ENCODE measurements at places on chromosomes 7 and 10. TPM values are rescaled to one million over a fixed set of nuclear protein-coding genes. Genes with fewer than 3 reads are reported as not detected.

DNA sequence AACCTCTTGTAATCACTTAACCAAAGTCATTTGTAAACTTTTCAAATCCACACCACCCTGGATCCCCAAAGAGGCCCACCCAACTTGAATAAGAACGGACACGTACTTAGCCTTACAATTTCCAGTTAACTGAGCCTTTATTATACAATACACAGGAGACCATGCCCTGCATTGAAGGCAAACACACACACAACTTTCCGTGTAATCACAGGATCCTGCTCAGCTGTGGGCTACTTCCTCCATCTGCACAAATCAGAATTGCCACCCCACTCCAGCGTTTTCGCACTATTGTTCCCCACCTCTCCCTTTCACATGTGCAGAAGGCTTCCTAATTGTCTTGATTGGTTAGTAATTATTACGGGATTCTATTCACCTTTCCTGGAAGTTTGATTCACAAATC is 12.1 kb upstream of the PODXL start:
- no peak for DNase-seq

The LRRD1 gene
- polyA plus RNA-seq = 0.44 TPM

The NPC1L1 gene
- 0.04 TPM for polyA plus RNA-seq

GRCh38 chr7:45064047-45064725 is 24.6 kb downstream of the NACAD start:
- no peak for DNase-seq

The ADCY1 gene
- polyA plus RNA-seq = 9.9 TPM

GRCh38 chr7:118259115-118259514 is 34.6 kb downstream of the ANKRD7 start:
- DNase-seq = no peak

DNA sequence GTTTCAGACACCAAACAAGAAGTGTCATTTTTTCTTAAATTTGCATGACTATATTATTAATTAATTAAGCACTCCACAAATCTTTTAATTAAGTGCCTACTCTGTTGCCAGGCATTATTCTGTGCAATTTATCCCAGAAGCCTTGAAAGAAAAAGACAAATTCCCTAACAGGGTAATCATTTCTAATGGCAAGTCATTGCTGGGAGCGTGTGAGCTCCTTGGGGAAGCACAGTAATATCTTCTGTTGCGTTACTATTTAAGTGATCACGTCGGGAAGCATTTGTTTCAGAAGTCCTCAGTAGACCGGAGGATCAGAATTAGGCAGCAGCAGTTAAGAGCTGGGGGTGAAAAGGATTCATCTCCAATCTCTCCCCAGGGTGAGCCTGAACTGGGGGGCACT is 276.8 kb upstream of the RNF32 start:
- no peak for DNase-seq

DNA sequence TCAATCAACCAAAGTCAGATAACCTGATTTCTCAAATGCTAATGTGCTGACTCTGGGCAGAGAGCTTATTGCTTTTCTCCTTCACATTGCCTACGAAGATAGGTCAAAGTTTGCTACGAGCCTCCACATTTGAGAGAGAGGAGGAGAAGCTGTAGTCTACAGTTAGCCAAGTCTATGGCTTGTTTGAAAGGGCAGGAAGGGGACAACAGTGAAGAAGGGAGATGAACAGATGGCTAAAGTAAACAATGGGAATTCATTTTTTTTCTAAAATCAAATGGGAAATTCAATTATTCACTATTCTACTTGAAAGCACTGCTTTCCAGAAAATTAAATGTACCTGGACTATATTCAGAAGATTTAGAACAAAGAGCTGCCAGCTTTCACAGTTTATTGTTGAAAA is 126.7 kb upstream of the C1QL3 start:
- DNase-seq = no peak

DNA sequence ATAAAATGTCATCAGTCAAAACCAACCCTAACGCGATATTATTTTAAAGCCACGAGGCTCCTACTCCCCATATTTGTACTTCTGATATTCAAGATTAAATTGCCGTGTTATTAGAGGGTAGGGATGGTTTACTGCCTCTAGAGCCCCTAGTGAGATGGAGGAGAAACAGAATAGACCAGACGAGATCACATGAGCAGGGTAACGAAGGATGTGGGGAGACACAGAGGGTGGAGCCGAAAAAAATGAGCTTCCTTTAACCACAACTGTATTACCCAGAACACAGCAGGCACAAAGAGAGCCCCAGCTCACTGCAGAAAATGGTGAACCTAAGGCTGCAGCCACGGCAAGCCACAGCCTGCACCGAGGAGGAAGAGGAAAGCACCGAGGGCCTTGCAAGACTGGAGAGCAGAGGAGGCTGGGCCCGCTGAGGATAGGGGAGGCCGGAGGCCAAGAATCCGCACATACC is 14.3 kb downstream of the ZC3HAV1 start:
- no peak for DNase-seq

- DNase-seq = no peak
Observed at GRCh38 chr10:87861566-87861952, 1.8 kb downstream of the KLLN start.

- DNase-seq = no peak
Observed at GRCh38 chr7:157845203-157845835, 508.5 kb downstream of the DNAJB6 start.

- DNase-seq = no peak
Observed at GRCh38 chr7:42469341-42469740, 232.3 kb upstream of the GLI3 start.

The PRSS37 gene
- polyA plus RNA-seq = not detected

GRCh38 chr7:22675917-22676343 is 51.1 kb upstream of the IL6 start:
- DNase-seq = no peak

DNA sequence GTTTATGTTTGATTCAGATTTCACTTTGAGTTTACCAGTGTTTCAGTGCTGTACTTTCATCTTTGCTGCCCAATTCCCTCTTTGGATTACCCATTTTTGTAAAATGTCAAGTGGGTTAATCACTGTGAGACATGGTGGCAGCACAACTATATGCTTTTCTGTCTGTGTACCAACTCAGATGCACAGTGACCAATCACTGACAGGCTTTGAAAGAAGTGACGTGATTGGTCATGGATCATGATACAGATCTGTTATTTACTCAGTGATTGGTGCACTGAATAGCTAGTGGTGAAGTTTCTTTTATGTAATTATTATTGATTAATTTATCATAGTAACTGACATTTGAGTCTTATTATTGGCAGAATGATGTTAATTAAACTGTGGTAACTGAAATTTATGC is 126.9 kb downstream of the SDK1 start:
- no peak for DNase-seq

The IGF2BP3 gene
- 27.8 TPM for polyA plus RNA-seq

The CDC14C gene
- polyA plus RNA-seq = not detected

GRCh38 chr10:48811917-48812316 is 127.2 kb downstream of the WDFY4 start:
- no peak for DNase-seq

DNA sequence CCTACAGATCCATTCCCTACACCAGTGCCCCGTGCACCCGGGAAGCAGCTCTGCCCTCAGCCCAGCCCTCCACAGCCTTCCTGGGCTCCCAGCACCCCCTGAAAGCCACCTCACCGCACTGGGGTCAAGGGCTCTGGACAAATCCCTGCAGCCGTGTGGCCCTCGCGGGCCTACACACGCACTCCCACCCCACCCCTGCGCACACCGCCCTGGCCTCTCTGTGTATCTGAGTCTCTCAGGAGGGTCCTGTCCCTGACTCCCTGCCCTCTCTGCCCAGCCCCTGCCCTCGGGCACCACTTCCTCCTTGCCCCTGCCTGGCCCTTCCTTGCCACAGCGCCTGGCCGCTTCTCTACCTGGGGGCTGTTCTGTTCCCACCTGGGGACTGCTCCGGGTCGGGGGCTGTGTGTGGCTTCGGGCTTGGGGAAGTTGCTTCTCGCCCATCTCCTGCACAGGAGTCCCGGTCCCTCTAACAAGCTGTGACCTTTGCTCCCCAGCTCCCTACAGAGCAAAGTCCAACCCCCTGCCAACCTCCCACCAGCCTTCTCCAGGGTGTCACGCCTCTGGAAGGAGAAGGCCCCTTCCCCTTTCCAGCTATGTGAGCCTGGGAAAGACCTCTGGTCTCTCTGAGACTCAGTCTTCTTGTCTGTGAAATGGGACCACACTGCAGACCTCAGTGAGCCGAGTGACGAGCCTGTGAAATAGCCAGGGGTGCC is 1.5 kb downstream of the TMEM184A start:
- no peak for DNase-seq

GRCh38 chr10:7410862-7411670 is at the start of gene SFMBT2:
Gene SFMBT2 (minus strand): TSS chr10:7411034. CDS start chr10:7381898, 29,136 bp downstream.
- DNase-seq = no peak

- no peak for DNase-seq
Observed at GRCh38 chr7:131605280-131605878, 49.0 kb upstream of the PODXL start.

GRCh38 chr7:147068842-147069241 is 952.2 kb downstream of the CNTNAP2 start:
- DNase-seq = no peak

- no peak for DNase-seq
Observed at GRCh38 chr10:36765782-36766414, 359.5 kb upstream of the ANKRD30A start.

GRCh38 chr7:158616050-158616449 is 28.4 kb upstream of the PTPRN2 start:
- DNase-seq = no peak

DNA sequence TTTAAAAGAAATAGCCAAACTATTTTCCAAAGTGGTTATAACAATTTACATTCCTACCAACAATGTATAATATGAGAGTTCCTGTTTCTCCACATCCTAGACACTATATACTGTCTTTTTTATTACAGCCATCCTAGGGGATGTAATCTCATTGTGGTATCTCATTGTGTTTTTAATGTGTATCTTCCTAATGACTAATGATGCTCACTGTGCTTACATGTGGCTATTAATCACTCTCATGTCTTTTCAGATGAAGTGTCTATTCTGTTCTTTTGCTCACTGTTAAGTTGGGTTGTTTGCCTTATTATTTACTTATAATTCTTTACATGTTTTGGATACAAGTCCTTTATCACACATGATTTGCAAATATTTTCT is 71.8 kb downstream of the ZNF438 start:
- DNase-seq = no peak

DNA sequence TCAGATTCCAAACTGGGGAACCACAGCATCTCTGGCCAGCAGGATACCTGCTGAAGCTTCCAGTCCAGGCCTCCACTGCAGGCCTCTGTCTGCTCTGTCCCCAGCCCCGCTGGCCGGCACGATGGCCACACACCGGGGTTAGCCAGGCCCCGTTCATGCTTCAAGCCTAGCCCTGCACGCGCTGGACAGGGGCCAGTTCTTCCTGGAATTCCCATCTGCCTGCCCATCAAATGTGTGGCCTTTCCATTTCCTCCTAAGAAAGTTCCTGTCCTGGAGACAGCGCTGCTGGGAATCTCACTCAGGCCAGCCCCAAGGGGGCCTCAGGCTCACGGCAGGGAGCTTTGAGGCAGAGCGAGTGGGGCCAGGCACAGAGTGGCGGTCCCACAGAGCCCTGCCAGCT is 18.0 kb downstream of the SH2B2 start:
- DNase-seq = no peak

DNA sequence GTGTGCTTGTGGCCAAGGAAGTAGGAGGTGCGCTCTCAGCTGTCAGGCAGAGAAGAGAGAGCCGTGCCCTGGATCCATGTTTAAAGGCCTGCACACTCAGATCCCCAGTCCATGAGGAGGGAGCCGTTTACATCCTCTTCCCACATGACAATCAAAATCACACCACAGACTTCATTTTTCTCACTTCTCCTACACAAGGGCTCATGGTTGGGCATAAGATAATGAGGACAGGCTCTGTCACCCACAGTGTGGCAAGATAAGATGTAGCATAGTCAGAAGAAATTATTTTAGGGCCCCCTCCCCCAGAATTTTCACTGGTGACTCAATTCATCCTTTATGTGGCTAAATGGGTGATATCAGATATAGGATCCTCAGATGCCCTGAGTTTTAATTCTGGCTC is 35.9 kb upstream of the INHBA start:
- no peak for DNase-seq

The CTNNA3 gene
- 12.6 TPM for polyA plus RNA-seq

DNA sequence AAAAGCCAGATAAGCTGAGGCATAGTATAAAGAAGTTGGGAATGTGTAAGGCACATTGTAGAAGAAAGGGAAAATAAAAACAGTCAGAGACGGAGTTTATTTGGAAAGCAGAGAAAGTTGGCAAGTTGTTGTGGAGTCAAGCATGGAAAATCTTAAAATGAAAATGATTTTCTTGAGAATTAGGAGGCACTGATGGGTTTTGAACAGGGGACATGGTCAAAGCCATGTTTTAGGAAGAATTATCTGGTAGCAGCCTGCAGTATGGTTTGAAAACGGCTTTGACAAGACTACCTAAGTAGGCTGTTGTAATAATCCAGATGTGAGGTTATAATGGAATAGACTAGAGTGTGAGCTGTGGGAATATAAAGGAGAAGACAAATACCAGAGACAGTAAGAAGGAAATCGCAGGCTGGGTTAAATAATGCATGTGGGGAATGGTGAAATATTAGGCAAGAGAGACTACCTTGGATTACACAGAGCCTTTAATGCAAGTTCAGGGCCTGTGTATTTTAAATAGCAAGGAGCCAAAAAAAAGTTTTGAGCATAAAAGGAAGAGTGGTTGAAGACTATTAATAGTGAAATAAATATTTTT is 130.4 kb upstream of the MEOX2 start:
- DNase-seq = no peak

DNA sequence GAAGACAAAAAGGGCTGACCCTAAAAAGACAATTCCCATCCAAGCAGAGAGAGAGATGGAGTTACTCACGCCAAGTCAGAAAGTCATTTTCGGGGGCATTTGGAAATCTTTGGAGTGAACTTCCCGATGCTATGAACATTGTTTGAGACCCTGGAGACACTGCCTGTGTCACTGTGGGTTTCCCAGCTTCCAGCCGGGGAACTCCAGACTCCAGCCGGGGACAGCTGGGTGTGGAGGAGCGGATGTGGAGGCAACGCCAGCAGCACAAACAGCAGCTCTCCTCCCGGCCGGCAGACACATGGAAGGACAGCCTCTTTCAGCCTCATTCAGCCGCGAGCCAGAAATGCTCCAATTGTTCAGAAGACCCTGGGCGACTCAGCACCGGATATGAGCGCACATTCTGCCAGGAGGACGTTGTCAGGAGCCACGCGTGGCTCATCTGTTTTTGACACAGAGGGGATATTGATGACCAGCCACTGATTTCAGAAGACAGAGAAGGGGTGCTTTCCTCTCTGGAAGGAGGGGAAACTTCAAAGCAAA is 97.6 kb downstream of the PRPF18 start:
- peak; percentile 62 for DNase-seq

DNA sequence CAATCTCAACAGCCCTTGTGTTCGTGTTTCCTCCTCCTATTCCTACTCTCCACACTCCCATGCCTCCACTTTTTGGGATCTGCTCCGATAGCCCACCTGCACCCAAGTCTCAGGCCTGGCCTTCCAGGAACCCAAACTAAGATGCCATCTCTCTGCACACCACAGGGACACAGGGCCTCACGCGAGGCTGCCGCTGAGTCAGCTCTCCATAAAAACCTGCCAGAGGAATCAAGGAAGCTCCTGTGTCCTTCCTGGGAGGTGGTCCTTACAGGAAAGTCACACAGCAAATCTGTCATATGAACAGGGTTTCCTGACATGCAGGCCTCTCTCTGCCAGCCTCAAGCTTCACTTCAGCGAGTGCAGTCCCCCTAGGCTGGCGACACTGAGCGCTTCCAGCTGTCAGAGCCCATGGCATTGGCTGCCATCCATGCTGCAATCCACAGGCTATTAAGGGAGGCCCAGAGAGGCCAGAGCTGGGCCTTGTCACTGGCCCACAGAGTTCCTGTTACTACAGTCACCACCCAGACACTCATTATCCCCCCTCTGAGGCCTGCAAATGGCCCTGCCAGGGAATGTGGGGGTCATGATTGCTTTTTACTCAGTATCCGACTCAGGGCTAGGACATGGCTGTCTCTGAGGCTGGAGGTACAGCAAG is 151.4 kb downstream of the OAT start:
- DNase-seq = no peak

Data from forelimb muscle (tissue), 1 donor.